CD8-positive, alpha-beta memory T cell (primary cell): ENCODE measurements at places on chromosomes 4 and X.

DNA sequence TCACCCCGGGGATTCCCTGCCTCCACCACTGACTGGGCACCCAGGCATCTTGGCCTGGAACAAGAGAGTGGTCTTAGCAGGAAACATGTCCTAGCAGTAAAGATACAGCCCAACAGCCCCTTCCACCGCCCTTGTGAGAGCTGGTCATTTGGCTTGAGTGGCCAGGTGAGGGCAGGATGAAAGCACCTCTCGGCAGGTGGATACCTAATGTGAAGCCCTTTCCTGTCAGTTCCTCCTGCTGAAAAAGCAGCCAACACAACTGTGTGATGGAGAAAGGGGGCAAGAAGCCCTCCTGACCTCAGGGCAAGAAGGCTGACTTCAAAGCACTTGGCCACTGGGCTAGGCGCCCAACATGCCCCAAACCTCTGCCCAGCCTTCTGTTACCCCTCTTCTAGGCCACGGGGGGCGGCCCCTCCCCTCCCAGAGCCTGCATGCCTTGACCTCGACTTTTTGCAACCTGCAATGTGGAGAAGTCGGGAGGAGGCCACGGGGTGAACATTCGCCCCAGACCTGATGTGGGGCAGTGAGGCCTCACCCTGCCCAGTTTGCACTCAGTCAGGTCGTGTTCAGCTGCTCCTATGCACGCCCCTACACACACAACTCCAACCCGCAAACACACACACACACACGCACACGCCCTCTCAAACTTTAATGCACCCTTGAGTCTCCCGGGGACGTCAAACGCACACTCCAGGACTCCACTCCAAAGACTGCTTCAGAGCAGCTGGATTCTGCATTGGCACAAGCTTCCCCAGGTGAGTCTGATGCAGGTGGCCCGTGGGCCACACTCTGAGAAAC lies 1.1 kb downstream of the LGI2 start:
- DNase-seq = no peak

GRCh38 chr4:2795300-2795892 lies 2.5 kb downstream of the SH3BP2 start:
- no peak for DNase-seq

DNA sequence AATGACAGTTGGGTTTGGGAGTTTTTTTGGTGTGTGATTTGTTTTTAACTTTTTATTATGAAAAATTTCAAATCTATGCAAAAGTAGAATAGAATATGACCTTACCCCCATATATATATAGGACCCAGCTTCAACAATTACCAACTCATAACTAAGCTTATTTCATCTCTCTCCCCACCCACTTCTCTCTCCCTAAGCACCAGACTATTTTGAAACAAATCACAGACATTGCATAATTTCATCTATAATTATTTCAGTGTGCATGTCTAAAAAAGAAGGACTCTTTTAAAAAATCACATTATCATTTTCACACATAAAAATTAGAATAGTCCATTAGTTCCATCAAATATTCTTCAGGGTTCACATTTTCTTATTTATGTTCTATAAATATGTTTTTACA lies 28.3 kb upstream of the NKX6-1 start:
- no peak for DNase-seq

GRCh38 chr4:188175288-188175687 lies 36.0 kb downstream of the TRIML1 start:
- no peak for DNase-seq

DNA sequence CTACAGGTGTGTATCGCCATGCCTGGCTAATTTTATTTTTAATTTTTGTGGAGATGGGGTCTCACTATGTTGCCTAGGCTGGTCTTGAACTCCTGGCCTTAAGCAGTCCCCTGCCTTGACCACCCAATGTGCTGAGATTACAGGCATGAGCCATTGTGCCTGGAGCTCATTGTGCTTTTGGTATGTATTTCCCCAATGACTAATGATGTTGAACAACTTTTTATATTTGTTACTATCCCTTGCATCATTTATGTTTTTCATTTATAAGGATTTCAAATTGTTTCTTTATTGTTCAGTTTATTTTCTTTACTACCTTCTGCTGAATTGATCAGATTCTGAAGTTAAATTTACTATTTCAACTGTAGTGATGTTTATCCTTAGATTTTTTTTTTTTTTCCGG lies 199.7 kb downstream of the CEP135 start:
- no peak for DNase-seq

GRCh38 chr4:169100670-169101101 lies 90.6 kb upstream of the CBR4 start:
- no peak for DNase-seq

DNA sequence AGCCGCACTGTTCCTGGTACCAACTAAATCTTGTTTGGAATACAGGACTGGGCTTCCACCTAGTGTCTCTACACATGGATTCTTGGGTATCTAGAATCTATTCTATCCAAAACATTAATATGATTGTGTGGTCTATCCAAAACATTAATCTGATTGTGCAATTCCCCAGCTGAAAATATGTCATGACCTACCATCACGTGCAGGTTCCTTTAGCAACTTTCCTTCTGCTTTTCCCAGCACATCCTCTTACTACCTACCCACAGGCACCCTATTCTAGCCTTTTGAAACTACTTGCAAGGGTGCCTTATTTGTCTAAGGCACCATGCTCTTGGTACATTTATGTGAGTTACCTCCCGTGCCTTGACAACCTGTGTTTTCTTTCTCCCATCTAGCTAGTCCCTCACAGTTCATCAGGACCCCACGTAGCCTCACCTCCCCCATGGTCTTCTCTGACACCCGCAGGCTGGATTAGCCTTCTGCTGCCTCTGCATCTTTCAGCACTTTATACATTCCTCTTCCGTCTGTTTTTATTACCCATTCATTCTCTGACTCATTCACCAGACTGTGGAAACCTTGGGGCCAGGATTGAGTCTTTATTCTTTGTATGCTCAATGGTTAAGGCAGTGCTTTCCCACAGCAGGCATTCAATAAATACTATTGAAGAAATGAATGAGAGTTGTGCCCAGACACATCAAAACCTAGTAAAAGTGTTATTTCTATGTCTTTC lies 88.8 kb upstream of the FAM9B start:
- no peak for DNase-seq

- DNase-seq = no peak
Measured at GRCh38 chrX:1932231-1932630, 317.4 kb downstream of the ASMT start.

DNA sequence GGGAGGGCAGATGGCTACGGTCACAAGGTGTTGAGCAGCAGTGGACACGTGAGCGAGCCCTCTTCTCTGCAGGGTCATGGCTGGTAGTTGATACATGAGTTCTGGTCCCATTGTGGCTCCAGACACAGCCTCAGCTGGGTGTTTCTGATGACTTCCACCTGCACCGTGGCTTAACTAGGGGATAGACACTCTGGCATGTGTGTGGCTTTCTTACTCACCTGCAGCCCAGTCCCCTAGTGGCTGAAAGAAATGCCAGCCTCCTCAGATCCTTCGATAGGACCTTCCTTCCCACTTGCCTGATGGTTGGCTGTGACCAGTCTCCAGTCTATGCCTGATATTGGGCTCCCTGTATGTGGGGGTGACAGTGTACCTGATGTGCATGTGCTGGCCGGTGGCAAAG lies 5.0 kb downstream of the GPR78 start:
- no peak for DNase-seq

DNA sequence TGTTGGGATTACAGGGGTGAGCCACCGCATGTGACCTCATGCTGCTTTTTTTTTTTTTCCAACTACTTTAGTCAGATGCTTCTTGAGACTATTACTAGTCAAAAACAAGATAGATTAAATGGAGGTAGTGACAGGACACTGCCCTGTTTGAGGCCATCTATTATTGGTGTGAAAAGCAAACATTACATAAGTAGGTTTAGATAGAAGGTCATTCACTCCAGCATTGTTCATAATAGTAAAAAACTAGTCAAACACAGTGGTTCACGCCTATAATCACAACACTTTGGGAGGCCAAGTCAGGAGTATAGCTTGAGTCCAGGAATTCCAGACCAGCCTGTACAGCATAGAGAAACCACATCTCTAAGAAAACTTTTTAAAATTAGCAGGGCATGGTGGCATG lies 16.3 kb downstream of the XIAP start:
- no peak for DNase-seq

DNA sequence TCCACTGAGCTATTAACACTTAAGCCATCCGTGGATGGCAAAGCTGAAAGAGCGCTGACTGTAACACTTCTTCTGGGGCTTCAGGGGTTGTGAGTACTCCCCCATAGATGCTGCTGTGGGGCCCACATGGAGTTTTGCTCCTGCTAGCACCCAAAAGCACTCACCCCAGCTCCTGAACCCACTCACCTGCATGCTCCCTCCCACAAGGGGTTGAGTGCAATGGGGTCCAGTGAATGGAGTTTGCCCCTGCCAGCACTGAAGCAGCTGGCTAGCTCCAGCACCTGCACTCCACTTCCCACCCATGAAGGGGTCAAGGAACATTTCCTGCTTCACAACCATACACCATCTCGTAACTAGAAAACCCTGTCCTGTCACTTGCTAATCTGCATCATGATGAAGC lies 78.9 kb downstream of the IL21 start:
- no peak for DNase-seq

DNA sequence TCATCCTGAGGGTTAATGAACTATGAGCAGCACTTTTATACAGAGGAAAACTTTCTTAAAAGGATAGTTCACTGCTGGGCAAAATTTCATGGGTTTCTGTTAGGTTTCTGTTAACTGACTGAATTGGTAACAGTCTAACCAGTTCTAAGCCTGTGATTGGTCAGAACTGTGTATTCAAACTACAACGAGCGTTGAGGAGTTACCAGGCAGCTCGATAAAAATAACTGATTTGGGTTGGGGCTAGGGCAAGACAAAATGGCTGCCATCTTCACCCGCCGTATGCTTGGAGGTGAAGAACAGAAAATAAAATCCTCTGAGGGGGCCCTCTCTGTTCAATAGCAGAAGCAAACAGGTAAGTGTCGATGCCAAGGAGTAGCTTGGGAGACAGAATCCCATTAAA lies 22.0 kb downstream of the FAM133A start:
- DNase-seq = no peak

GRCh38 chrX:26597981-26598380 lies 382.0 kb downstream of the MAGEB5 start:
- no peak for DNase-seq

GRCh38 chrX:84363051-84363450 lies 139.2 kb downstream of the HDX start:
- no peak for DNase-seq

DNA sequence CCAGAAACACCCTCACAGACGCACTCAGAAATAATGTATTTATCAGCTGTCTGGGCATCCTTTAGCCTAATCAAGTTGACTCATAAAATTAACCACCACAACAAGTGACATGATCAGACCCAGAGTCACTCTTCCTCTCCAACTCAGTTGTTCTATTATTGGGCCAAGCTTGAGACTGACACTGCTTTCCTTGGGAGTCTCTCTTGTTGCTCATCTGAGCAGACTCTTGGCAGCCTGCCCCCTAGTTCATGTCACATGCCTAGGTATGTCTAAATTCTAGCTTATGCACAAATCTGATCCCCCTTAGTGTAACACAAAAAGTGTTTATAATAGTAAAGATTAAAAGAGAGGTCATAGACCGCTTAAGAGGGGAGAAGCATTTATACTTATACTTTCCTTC lies 72.6 kb upstream of the ADAMTS3 start:
- no peak for DNase-seq

DNA sequence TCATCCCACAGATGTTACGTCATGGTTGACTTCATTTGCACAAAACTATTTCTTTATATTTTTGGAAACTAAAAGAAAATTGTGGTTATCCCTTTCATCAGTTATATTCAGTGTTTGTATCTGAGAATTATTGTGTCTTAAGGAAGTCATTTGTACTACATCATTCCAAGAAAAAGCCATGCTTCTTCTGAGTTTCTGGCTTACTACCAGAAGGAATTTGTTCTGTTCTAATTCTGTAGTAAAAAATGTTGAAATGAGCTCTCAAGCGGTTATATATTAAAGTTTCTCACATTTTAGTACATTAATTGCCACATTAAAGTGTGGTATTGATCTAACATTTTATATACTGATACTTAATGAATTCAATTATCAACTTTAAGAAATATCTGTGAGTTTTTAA lies 1844.5 kb downstream of the PCDH7 start:
- DNase-seq = no peak
